ENCODE measurements at places on chromosomes 1 and 21.

DNA sequence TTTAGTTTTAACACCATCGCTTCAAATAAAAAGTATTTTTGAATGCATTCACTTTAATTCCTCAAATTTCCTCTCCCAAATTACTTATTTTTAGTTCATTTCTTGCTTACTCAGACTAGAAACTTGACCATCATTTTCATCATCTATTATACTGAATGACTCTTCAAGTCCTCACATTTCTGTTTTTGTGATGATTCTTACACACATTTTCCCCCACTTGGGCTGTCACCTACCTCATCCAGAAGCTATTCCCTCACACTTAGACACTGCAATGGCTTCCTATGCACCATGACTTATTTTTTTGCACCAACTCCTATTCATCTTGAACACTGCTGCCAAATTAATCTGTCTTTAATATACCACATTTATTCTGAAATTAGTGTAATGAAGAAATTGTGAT lies 239.6 kb upstream of the DUSP10 start:
- no peaks in the 10 kb centered on the region for H3K27me3 ChIP-seq
- H3K27ac ChIP-seq: no peak overlapping the region
- H3K4me1 ChIP-seq: no peaks in the 10 kb centered on the region

DNA sequence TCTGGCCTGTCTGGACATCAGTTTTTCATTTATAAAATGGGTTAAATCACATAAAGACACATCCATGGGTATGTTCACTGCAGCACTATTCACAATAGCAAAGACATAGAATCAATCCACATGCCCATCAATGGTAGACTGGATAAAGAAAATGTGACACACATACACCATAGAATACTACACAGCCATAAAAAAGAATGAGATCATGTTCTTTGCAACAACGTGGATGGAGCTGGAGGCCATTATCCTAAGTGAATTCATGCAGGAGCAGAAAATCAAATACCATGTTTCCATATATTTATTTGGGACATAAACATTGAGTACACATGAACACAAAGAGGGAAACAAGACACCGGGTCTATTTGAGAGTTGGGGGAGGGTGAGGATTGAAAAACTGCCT lies 28.1 kb downstream of the ZBTB8OS start:
- H3K4me1 ChIP-seq: no peaks in the 10 kb centered on the region
- no peak overlapping the region for H3K4me3 ChIP-seq
- no peaks in the 10 kb centered on the region for H3K27me3 ChIP-seq

DNA sequence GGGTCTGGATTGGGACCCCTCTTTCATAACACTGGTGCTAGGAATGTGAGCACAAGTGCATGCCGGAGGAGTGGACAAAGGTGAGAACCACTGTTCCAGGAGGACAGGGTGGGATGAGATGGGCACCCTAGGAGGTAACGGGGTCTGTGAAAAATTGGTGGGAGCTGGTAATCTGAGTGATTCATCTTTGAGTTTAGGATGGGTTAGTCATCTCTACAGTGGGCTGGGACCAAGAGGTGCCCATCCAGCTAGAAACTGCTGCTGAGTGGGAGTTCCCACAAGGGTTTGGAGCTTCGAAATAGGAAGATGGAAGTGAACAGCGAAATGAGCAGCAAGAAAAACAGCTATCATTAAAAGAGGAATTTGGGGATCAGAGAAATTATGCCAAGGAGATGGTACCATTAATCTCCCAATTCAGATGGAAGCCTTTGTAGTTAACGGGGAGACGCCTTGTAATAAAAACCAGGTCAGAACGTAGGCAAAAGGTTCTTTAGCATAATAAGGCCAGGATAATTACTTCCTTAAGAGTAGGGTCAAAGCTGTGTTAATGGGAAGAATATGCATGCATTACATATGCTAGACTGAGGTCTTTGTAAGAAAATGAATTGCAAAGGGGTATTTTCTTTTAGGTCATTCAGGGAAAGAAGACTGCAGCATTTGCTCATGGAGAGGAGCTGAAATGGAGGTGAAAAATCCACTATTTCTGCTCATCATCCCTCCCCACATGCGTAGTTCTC lies 55.5 kb downstream of the OLFML3 start:
- DNase-seq: no peak
- no peak overlapping the region for H3K27ac ChIP-seq
- no peaks in the 10 kb centered on the region for H3K4me1 ChIP-seq
- H3K4me3 ChIP-seq: no peak overlapping the region
- H3K27me3 ChIP-seq: no peaks in the 10 kb centered on the region

GRCh38 chr1:182415789-182416188 lies 15.3 kb upstream of the TEDDM1 start:
- no peaks in the 10 kb centered on the region for H3K27me3 ChIP-seq
- no peaks in the 10 kb centered on the region for H3K36me3 ChIP-seq
- no peak overlapping the region for H3K4me3 ChIP-seq
- no peak overlapping the region for H3K27ac ChIP-seq
- DNase-seq: no peak

DNA sequence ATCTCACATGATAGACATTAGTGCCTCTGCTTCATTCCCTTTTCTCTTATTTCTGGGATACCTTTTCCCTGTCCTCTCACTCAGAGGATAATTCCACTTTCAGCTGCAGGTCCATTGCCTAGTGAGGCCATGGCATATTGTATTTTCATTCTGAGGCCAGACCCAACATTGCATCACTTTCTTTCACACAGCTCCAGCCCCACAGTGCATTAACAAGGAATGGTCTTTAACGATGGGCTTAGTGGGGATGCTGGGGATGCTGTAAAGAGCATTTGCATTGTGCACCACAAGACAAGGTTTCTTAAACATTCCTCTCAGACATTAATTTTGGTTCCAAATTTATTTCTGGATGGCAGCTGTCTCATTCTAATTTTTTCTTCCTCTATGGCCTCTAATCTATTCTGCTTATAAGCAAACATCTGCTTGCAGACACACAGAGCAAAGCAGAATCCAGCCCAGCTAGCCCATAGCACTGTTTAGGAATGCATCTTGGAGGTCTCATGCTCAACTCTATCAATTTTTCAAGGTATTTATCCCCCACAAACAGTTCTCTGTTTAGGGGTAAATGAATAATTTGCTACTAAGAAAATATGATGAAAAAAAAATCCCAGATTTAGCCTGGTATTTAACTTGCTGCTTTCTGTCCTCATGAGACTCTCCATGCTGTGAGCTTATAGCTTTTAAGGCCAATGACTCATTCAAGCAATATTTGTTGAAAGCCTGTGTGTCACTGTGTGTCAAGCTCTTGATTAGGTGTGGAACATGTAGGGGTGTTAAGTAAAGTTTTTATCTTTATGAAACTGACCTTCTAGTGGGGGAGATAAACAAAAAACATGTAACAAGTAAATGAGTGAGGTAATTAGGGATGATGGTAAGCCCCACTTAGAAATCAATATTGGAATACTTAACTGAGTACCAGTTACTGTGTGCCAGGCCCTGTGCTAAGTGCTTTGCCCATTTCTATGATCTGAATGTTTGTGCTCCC lies 44.5 kb upstream of the CCDC190 start:
- H3K4me1 ChIP-seq: no peaks in the 10 kb centered on the region
- no peaks in the 10 kb centered on the region for H3K36me3 ChIP-seq
- H3K4me3 ChIP-seq: no peak overlapping the region
- no peak overlapping the region for H3K27ac ChIP-seq
- H3K27me3 ChIP-seq: no peaks in the 10 kb centered on the region
- no peak for DNase-seq

DNA sequence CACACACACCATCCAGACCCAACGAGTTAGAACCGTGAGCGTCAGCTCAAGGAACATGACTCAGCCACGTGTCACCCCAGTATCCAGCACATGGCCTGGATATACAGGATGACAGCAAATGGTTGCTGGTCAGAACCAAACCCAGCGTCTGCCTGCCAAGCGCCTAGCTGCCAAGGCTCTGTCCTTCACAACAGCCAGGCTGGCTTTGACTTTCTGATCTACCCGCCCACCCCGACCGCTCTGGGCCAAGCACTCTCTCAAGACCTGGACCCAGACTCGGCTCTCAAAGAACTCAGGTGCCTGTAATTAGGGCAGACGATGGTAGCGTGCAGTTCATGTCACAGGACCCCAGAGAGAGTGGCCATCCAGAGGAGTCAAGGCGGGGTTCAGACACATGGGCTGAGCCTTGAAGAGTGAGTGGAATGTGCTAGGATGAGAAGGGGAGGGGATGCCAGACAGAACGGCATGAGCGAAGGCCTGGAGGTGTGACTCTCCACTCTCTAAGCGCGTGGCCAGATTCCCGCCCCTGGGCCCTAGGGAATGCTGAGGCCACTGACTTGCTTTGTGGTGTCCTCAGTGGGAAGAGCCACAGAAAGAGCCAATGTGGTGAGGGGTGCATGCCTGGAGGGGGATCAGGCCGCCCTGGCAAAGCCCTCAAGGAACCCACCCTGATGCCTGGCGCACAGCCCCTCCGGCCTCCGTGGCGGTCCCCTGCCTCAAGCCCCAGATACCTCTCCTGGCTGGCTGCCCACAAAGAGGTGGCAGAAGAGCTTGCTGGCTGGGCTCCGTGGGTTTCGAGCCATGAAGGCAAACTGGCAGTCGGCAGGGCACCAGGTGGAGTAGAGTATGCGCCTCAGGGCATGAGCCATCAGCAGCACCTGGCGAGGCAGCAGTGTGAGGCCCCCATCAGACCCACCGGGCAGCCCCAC lies 7.0 kb downstream of the SH2D5 start:
- no peaks in the 10 kb centered on the region for H3K27me3 ChIP-seq
- DNase-seq: no peak
- H3K36me3 ChIP-seq: no peaks in the 10 kb centered on the region

- no peak overlapping the region for H3K27ac ChIP-seq
- peaks cover 13% of the 10 kb centered on the region for H3K4me1 ChIP-seq
- H3K27me3 ChIP-seq: no peaks in the 10 kb centered on the region
These were observed 49.5 kb downstream of the NEK7 start for GRCh38 chr1:198206292-198206691.

- H3K4me3 ChIP-seq: no peak overlapping the region
- no peaks in the 10 kb centered on the region for H3K4me1 ChIP-seq
- no peak overlapping the region for H3K27ac ChIP-seq
- no peaks in the 10 kb centered on the region for H3K36me3 ChIP-seq
These were observed 211.1 kb downstream of the MRPL39 start for GRCh38 chr21:25396135-25396711.

GRCh38 chr1:203215573-203215972 lies 13.9 kb downstream of the CHIT1 start:
- H3K27ac ChIP-seq: no peak overlapping the region
- H3K36me3 ChIP-seq: no peaks in the 10 kb centered on the region
- no peak for DNase-seq
- no peak overlapping the region for H3K4me3 ChIP-seq

GRCh38 chr1:46084553-46085451 lies 47.6 kb downstream of the PIK3R3 start:
- no peak for DNase-seq
- H3K4me1 ChIP-seq: peaks cover 5% of the 10 kb centered on the region
- H3K27me3 ChIP-seq: no peaks in the 10 kb centered on the region
- no peak overlapping the region for H3K27ac ChIP-seq

- no peaks in the 10 kb centered on the region for H3K36me3 ChIP-seq
- peaks cover 78% of the 10 kb centered on the region for H3K4me1 ChIP-seq
These were observed 30.5 kb downstream of the SOX13 start for GRCh38 chr1:204103431-204103741.

GRCh38 chr1:167713330-167714081 lies 8.3 kb upstream of the MPZL1 start:
- peak; percentile 36 for DNase-seq
- H3K27me3 ChIP-seq: no peaks in the 10 kb centered on the region
- H3K4me1 ChIP-seq: peaks cover 18% of the 10 kb centered on the region
- peak overlapping the region; percentile 86 for H3K27ac ChIP-seq
- no peaks in the 10 kb centered on the region for H3K36me3 ChIP-seq

- no peak for DNase-seq
- no peak overlapping the region for H3K27ac ChIP-seq
- H3K4me3 ChIP-seq: no peak overlapping the region
- H3K4me1 ChIP-seq: peaks cover 11% of the 10 kb centered on the region
These were observed 228.8 kb upstream of the ADGRL2 start for GRCh38 chr1:81571946-81572345.

GRCh38 chr1:212141404-212141803 lies 105.9 kb downstream of the DTL start:
- H3K4me3 ChIP-seq: no peak overlapping the region
- peaks cover 10% of the 10 kb centered on the region for H3K4me1 ChIP-seq
- H3K36me3 ChIP-seq: no peaks in the 10 kb centered on the region
- no peak overlapping the region for H3K27ac ChIP-seq

DNA sequence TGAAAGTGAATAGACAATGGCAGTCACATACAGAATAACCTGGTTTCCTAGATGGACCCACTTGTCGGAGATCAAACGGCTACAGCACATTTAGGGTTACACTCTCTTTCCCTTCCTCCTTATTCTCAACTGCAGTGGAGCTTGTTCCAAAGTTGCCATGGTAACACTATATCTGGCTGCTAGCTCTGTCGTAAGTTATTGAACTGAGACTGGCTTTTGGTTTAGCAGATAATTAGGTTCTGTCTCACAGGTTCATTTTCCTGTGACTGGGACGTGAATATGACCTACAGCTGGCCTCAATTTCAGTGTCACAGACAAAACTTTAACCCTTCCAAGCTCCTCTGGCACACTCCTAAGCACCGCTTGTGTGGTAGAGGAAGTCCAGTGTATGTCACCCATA lies 875.8 kb downstream of the USP25 start:
- no peaks in the 10 kb centered on the region for H3K36me3 ChIP-seq
- no peaks in the 10 kb centered on the region for H3K4me1 ChIP-seq
- no peak overlapping the region for H3K4me3 ChIP-seq
- H3K27me3 ChIP-seq: no peaks in the 10 kb centered on the region
- DNase-seq: no peak

- no peak overlapping the region for H3K4me3 ChIP-seq
- no peaks in the 10 kb centered on the region for H3K4me1 ChIP-seq
- no peak overlapping the region for H3K27ac ChIP-seq
- no peaks in the 10 kb centered on the region for H3K36me3 ChIP-seq
- no peaks in the 10 kb centered on the region for H3K27me3 ChIP-seq
These were observed 5.9 kb upstream of the SLC6A17 start for GRCh38 chr1:110144366-110144765.

DNA sequence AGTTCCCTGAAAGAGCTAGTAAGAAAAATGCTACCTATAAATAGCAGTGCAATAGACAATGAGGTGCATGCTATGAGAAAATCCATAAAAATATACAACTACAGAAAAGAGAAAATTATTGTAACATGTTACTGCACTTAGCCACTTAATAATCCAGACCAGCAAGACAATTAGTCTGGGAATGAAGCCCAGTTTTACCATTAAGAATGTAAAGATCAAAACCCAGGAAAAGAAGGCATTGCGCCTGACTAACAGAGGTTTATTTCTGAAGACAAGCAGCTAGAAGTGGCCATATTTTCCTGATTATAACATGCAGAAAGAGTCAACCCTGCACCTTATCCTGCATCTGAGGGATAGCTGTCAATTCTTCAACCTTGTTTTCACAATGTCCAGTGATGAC lies 276.4 kb upstream of the PRMT6 start:
- H3K4me3 ChIP-seq: no peak overlapping the region
- no peaks in the 10 kb centered on the region for H3K27me3 ChIP-seq
- H3K4me1 ChIP-seq: no peaks in the 10 kb centered on the region
- no peaks in the 10 kb centered on the region for H3K36me3 ChIP-seq

DNA sequence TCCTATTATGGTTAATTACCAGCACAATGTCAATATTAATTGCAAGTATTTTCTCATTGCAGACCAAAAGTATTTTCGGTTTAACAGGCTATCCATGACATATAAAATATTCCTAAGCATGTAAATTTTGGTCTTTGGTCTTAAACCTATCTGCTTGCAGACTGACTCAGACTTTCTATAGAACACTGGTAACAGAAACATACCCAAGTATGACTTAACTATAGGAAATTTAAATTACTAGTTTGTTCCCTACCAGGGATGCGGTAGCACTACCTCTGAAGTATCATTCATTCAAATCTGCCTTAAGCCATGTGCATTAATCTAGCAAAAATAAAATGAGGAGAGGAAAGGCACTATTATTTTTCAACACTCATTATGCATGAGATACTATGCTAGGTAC lies 2.9 kb downstream of the TAF1A start:
- peaks cover 16% of the 10 kb centered on the region for H3K4me1 ChIP-seq
- H3K36me3 ChIP-seq: peaks cover 5% of the 10 kb centered on the region
- no peaks in the 10 kb centered on the region for H3K27me3 ChIP-seq

Measured in upper lobe of left lung (tissue), 6 donors.